ENCODE measurements at places on chromosomes 7 and 10.

DNA sequence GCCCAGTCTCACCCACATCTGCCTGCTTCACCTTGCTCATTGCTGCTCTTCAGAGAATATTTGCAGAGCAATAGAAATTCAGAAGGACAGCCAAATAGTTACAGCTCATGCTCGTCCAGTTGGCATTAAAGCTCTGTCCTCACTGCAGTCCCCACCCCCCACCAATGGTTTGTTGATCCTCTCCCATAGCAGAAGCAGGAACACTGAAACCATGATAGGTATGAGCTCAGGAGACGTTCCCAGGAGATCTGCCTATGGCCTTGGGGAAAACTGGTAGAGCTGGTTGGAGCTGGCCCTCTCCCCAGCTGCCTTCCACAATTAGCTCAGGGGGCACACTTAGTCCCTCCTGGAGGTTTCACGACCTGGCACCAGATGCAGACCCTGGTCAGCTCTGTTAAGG is 68.6 kb upstream of the KMT2C start:
- no peak for DNase-seq

DNA sequence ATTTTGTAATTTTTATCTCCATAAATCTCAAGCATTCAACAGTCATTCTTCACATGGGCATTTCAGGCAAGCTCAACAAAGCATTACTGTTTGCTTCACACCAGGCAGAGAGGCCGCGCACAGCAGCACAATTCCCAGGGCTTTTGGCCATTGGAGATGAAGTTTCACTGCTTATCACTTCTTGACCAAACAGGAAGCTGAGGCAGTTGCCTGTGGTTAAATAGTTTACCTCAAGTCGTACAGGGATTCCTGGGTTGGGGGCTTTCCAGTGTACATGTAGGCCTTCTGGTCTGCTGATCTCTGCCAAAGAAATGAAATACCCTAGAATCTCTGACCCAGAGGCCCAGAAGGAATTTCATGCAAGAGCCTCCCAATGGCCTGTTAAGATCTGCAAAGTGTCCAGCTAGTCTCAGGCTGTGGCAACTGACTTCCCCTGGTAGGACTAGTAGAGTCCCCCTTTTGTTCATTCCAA is 11.2 kb upstream of the PRDX3 start:
- DNase-seq = no peak

GRCh38 chr7:79531116-79531515 is 77.6 kb upstream of the MAGI2 start:
- no peak for DNase-seq

DNA sequence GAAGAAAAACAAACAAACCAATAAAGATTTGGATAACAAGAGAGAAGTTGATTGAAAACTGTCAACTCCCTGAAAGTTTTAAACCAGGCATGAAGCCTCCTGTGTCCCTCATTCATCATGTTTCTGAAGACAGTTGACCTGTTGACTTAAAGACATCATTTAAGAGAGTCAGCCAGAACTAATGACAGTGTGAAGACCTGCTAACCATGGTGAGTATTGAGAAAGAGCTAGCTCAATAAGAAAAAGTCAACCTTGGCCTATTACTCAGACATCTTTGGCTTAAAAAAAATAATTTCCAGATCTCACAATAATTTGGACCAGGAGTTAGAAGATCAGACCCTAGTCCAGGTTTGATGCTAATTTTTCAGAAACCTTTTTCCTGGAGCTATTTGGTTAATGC is 45.3 kb upstream of the ANKRD1 start:
- no peak for DNase-seq

DNA sequence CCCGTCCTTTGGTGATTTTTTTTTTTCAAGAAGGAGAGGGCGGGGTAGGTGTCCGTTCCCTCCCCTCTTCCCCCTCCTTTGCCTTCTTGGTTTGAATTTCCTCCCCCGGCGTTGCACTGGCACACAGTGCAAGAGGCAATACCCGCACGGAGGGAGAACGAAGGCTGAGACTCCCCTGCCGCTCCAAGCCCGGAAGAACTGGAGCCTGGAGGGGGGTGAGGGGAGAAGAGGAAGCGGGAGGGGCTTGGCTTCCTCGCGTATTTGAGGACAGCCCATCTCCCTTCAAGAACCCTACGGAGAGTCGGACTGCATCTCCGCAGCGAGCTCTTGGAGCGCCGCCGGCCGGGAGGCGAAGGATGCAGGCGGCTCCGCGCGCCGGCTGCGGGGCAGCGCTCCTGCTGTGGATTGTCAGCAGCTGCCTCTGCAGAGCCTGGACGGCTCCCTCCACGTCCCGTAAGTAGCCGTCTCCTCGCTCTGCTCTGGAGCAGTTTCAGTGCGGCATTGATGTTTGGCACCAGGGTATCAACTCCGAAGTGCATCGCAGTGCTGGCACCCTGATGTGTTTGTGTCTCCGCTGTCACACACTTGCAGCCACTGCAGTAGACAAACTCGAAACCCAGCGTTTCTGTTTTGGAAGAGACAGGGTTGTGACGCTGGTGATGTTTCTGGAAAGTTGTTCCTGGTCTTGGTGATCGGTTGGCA is at the start of gene CNTNAP2:
TSS of gene CNTNAP2 (plus strand) at position 281 of the 702 bp plus-strand sequence. CDS start at position 357, 76 bp downstream.
- no peak for DNase-seq

DNA sequence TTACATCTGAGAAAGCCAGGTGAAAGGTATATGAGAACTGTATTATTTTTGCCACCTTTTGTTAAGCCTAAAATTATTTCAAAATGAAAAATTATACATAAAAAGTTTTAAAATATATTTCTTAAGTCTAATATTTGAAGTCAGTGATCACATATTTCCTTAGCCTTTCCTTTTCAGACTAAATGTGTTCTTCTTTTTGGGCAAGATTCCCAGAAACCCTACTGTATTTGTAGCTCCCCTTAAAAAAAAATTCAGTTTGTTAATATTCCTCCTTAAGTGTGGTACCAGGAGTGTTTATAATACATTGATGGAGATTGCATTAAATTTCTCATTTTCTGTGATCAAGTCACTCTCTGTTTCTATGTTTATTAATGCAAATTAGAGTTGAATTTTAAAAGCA is 22.8 kb downstream of the DNAJC1 start:
- no peak for DNase-seq

GRCh38 chr7:105698531-105698930 is 117.2 kb upstream of the EFCAB10 start:
- DNase-seq = no peak

DNA sequence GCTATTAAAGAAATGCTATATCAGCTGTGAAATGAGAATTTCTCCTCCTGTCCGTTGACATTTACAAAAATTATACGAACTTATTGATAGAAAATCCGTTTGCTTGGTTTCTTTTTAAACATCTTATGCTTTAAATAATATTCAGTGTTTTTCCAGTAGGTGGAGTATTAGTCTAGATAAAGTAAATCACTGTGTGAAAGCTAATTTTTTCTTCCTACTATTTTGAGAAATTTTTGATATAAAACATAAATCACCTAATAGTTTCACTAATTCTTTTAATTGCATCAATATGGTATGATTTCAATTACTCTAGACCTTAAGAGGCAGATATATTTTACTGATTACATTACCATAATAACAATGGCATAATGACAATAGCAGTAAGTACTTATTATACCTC is 335.2 kb upstream of the C7orf33 start:
- no peak for DNase-seq
